ENCODE measurements at places on chromosomes 3 and 15.

GRCh38 chr3:192487033-192487432, 240.3 kb downstream of the FGF12 start:
- DNase-seq = no peak

DNA sequence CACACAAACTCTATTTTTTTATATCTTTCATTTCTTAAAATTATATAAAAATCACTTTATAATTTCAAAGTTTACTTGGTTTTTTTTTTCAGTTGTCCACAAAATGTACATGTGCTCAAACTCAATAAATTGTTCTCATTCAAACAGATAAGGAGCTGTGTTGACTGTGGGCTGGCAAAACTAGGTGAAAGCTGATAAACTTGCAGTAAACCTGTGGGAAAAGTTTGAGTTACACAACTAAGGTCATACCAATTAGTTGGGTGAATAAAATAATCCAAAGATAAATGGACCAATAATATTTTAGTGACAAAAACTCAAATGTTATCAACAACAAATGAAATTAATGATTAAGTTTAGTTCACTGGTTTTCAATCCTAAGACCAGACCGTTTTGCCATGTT, 12.6 kb upstream of the UPK1B start:
- no peak for DNase-seq

GRCh38 chr3:98521897-98522543, 682 bp downstream of the CLDND1 start:
- peak; percentile 59 for DNase-seq

DNA sequence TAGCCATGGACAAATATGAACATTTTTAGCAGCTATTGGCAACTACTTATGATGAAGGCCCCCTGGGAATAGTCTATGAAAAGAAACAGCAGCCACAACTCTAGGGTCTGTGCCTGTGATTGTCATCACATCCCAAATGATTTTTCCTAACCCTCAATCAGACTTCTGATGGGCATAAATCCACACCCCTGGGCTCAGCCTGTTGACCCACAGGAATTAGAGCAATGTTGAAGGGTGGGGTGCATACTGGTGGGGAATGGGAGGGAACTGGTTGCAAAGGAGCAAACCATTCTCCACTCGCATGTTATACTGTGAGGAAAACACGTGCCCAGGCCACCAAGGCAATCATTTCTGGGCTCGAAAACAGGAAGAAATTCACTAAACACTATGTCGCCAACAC, 106.5 kb upstream of the CTNNB1 start:
- DNase-seq = no peak

DNA sequence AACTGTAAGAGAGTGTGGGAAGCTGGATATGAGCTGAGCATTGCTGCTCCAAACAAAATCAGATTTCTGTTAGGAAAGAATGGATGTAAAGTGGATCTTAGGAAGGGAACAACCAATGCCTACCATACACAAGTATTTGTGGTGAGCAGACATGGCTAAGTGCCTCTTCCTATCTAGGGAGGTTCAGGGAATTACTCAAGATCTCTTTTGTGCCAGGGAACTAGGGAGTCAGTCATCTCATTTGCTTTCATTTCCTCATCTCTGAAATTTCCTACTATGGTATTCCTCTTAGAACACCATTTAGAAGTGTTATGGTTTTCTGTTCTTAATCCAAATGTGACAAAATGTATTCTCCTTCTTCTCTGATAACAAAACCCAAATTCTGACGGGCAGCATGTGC, 396.5 kb downstream of the FHIT start:
- no peak for DNase-seq

DNA sequence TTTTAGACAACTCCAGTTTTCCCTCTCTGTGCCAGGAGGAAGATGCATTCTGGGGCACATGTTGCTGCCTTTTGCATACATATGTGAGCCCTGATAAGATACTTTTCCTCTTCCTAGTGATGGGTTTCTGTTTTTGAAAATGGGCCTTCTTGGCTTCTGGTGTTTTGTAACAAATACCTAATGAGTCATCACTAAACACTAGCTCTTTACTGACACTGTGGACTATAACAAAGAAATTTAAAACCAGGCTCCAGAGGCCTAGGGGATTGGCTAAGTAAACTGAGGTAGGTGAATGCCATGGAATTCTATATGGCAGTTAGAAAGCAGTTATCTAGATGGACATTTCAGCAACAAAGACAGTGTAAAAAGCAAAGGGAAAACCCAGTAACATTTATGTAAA, 93.4 kb upstream of the NR2E3 start:
- no peak for DNase-seq

DNA sequence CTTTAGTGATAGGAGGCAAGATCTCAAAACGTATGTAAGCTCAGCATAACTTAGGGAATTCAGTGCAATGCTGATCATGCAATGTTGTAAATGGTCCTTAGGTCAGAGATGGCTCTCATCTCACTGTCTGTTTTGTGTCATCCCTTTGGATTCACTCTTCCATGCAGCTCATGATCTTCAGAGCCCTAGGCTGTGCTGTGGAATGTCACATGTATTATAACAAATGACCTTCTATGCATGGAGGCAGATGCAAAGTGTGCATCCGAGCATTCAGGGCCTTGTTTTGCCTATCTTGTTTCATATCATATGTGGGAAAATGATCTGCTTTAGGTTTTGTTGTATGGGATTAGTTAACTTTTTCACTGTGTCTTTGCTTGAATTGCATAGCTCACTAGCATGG, 40.5 kb upstream of the PDZRN3 start:
- no peak for DNase-seq

DNA sequence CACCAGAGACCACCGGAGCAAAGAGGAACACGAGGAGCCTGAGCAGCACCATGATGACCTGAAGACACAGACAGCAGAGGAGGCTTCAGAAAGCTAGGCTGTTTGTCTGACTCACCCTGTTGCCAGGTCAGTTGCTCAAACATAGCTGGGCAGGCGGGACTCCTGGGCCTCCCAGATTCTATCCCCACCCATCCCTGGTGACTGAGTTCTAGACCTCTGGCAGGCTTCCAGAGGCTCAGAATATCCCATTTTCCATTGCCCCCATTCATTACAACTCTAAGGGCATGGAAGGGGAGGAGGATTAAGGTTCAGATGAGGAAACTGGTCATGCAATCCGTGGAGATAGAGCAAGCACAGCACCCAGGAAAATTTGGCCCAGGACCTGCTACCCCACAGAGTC, at the start of gene CDHR4:
Gene CDHR4, minus strand, starts transcription at position 113 of the 400 bp plus-strand sequence. Its CDS starts 61 bp downstream, at position 52.
- peak; percentile 46 for DNase-seq

DNA sequence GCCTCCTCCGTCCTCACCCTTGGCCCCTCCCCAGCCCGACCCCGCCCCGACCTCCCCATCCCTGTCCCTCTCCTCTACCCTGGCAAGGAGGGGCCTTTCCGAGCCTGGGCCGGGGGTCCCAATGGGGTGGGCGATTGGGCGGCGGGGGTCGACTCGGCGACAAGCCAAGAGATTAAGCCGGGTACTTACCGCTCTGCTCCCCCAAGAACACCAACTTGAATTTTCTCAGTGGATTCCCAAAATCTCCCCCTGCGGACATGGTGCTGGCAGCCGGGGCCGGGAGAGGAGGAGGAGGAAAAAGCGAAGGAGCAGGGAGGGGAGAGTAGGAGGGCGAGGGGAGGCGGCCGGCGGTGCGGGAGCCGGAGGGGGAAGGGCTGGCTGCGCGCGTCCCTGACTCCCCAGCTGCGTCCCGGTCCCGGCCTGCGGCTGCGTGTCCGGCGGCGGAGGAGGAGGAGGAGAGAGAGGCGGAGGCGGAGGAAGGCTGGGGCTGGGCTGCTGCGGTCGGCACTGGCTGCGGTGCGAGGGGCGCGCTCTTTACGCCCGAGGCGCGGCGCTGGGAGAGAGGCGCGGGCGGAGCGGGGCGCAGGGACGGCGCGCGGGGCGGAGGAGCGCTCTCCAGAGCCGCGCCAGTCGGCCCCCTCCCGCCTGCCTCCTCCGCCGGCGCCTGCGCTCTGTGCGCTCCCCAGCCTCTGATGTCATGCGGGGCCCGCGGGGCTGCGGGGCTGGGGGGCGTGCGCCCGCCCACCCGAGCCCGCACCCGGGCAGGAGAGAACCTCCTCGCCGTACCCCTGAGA, at the start of gene RAB6B:
Gene RAB6B, minus strand, starts transcription at position 675 of the 794 bp plus-strand sequence. Its CDS starts 416 bp downstream, at position 259.
- DNase-seq = no peak

GRCh38 chr3:32577581-32578556, 7.2 kb upstream of the DYNC1LI1 start:
- DNase-seq = no peak
